ENCODE measurements at places on chromosomes 13 and 19.

GRCh38 chr13:73284081-73284874 lies 225.5 kb downstream of the KLF5 start:
- no peak for DNase-seq

DNA sequence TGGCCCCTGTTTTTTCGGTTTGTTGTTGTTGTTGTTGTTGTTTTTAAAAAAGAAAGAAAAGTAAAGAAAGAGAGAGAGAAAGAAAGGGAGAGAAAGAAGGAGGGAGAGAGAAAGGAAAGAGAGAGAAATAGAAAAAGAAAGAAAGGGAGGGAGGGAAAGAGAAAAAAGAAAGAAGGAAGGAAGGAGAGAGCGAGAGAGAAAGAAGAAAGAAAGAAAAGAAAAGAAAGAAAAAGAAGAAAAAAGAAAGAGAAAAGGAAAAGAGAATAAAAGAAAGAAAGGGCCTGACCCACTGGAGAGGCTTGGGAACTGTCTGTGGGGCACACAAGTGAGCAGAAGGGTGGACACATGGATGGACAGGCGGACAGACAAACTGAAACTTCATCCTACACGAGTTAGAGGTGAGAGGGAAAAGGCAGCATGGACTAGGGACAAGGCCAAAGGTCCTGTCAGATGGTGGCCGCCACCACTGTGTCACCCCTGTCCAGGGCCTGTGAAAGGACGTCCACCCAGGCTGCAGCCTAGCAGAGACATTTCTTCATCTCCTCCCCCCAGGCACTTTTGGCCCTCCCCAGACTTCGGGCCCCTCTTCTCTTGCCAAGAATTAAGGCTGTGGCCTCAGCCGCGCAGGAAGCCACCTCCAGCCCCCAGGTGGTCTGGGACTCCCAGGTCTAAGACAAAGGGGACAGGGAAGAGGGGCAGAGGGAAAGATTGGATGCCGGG lies 9.1 kb upstream of the BCAM start:
- DNase-seq: no peak

- no peak for DNase-seq
These were observed 314.4 kb downstream of the PCDH9 start for GRCh38 chr13:66915596-66916185.

DNA sequence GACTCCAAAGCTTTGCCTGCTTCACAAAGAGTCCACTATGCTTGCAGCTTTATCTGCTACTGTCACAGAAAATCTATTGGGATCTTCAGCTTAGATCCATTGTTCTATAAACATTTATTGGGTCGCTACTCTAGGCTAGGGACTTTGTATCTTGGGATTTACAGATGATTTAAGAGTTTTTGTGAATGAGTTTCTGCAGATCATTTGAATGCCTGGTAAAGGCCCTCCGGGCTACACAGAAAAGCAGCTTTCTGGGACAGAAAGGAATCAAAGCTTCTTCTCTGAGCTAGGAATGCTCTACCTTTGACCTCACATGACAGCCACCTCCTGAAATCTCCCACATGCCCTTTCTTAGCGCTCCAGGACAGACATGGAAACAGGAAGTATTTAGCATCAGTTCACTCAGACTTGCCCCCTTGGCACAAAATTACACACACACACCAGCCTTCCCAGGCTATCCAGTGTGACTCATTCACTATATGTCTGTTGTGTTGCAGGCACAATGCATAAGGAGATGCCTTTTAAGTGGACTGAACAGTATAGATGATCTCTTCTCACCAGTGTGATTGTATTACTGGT lies 492.4 kb downstream of the DACH1 start:
- DNase-seq: no peak

DNA sequence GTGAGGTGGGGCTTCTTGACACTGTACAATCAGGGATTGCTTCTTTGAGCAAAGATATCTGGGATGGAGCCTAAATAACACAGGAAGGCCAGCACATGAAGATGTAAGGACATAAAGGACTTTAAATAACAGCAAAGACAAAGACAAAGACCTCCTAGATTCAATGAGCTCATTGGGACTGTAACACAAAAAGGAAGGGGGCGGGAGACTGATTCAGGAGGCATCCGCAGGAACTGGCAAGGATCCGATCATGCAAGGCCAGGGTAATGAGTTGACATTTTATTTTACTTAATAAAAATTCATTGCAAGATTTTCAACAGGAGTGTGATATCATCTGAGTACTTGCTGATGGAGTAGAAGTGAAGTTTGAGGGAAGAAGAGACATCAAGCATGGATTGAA lies 121.5 kb downstream of the LHFPL6 start:
- no peak for DNase-seq

DNA sequence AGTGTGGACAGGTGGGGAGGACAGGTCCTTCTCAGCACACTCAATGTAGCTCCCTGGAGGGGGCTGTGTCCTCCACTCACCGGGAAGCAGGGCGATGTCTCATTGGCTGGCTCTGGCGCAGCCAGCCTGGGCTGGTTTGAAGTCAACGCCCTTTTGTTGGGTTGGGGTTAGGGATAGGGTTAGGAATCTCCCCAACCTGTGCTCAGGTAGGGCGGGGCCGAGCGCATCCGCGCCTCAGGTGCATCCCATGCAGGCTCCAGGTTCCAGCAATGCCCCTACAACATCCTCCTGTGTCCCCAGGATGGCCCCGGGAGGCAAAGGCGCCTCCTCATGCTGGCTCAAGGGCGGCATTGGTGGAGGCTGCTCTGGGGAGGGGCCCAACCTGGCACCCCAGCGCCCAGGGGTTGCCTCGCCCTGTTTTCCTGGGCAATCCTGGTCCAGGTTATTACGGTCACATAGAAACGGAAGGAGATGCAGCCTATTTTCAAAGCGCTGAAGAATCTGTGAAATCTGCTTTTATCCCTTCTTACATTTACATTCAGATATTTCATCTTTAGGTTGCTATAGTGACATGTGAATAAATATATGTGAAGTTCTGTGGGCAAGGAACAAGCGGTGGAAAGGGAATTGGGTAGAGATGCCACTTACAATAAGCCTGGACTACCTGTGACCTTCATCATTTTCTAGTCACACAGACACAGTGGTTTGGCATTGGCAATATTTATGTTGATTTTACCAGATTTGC lies 74.3 kb downstream of the TM9SF2 start:
- DNase-seq: no peak

GRCh38 chr13:80823472-80823871 lies 482.5 kb upstream of the SPRY2 start:
- no peak for DNase-seq

GRCh38 chr19:49366110-49366509 lies 2.4 kb downstream of the DKKL1 start:
- no peak for DNase-seq

DNA sequence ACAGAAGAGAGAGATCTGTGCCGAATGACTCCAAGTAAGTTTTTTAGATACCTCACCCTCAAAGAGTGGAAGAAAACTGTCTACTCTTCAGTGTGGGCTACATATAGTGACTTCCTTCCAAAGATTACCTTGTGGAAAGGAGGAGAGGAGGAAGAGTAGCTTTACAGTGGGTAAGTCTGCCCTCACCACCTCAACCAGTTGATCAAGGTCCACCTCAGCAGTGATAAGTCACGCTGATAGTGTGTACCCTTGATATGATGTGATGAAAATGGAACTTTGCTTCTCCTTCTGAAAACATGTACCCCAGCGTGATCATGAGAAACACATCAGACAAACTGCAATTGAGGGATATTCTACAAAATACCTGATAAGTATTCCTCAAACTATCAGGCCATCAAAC lies 20.6 kb downstream of the KLF5 start:
- DNase-seq: no peak

DNA sequence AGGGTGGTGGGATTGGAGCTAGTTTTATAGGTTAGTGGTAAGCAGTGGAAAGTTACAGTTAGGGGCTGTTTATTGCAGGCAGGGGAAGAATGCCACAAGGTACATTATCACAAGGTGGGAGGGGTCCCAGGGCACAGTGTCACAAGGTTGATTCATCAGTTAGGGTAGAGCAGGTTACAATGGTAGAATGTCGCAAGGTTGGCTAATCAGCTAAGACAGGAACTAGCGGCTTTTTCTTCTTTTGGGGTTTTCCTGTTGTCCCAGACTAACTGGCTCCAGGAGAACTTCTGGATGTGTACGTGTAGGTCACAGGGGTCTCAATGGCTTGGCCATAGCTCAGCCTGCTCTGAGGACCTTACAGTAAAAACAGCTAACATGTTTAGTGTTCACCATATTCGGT lies 1221.1 kb downstream of the SLITRK1 start:
- no peak for DNase-seq

GRCh38 chr19:13984875-13985741 lies 21.0 kb downstream of the RFX1 start:
- DNase-seq: no peak

- peak; percentile 17 for DNase-seq
These were observed 24.5 kb downstream of the CFAP97D2 start for GRCh38 chr13:114203536-114203935.

- DNase-seq: no peak
These were observed 4.8 kb downstream of the CIB3 start for GRCh38 chr19:16168465-16169081.

DNA sequence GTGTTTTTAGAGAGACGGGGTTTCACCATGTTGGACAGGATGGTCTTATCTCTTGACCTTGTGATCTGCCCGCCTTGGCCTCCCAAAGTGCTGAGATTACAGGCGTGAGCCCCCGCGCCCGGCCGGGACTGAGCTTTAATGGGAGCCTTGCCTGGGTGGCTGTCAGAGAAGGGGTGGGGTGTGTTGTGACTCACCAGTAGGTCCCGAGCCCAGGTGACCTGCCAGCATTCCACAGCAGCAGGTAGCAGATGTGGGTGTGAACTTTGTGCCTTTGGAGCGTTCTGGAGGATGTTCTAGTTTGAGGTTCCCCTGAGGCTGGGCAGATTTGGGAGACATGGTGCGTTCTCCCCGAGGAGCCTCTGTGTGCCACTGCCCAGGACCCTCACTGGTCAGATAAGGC lies 7.1 kb upstream of the EPN1 start:
- no peak for DNase-seq

GRCh38 chr13:97198753-97199152 lies 23.4 kb upstream of the MBNL2 start:
- DNase-seq: no peak

- no peak for DNase-seq
These were observed 11.7 kb upstream of the SULT2A1 start for GRCh38 chr19:47897861-47898260.

DNA sequence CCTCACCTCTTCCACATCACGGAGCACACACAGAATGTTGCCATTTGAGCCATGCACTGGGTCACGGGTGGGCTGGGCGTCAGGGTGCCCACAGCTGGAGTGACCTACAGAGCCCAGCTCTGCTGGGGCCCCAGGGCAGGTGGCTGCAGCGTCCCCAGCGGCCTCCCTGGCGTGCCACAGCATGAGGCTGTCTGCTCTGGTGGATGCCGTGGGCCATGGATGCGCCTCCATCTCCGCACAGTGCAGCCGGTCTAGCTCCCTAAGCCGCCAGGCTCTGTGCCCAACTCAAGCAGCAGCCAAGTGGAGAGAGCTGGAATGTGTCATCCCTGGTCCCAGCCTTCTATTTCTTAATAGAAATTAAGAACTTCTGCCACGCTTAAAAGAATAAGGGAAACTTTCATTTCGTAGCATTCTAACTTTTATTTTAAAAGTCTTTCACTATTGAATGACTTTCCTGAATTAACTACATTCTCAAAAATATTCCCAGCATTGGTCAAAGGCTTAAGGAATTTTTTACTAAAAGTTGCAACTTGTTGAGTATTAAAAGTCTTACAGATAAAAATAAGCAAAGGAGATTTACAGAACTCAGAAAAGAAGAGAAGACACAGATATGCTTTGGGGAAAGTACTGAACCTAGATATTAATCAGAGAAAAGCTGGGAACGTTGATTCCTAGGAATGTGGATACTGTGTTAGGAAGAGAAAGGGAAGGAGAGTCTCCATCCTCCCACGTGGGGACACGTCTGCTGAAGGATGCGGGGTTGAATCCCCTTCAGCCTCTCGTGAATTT lies 59.3 kb downstream of the ATP11A start:
- DNase-seq: no peak

GRCh38 chr13:102658660-102659059 lies 36.2 kb downstream of the METTL21C start:
- DNase-seq: no peak

DNA sequence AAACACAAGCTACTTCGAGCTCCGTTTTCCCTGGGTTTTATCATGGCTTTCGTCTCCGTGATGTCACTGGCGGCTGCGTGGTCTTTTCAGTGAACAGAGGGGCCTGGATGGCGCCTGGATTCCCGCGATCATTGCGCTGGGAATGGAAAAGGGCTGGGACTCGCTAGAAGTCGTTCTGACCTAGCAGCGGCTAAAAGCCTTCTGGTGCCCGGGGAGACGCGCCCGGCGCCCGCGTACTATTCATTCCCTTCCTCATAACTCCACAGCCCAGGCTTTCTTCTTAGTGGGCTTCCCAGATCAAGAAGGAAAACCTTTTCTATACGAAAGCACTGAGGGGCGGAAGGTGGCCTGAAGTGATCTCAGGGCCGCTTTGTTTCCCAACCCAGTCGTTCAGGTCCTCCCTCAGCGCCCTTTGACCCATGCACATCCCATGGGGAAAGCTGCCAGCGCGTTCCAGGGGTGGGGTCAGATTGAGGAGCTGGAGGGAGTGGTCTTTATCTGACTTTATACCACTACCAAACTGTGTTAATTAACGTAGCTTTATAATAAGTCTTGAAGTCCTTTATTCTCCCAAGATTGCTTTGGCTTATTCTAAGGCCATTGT lies 96.6 kb downstream of the ELF1 start:
- DNase-seq: no peak

- peak; percentile 47 for DNase-seq
These were observed 538 bp downstream of the LSM4 start for GRCh38 chr19:18322318-18322758.

DNA sequence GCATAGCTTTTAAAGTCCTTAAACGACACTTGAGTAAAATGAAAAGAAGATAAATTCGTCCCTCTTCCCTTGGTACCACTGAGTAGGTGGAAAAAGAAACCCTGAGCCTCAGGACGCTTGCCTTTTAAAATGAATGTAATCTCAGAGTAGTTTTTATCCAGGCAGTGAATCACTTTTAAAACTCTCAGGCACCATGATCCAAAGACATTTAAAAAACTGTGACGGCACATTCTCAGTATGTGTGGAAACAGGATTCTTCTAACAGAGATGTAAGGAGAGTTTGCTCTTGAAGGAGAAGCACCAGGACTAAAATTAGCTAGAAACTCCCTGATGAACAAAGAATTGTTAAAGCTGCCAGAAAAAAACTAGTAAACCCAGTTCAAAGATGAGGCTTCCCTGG lies 105.7 kb upstream of the SLC15A1 start:
- DNase-seq: no peak

- DNase-seq: no peak
These were observed 18.3 kb downstream of the C19orf44 start for GRCh38 chr19:16514383-16515019.

- no peak for DNase-seq
These were observed 559.0 kb downstream of the PCDH17 start for GRCh38 chr13:58190577-58190976.

DNA sequence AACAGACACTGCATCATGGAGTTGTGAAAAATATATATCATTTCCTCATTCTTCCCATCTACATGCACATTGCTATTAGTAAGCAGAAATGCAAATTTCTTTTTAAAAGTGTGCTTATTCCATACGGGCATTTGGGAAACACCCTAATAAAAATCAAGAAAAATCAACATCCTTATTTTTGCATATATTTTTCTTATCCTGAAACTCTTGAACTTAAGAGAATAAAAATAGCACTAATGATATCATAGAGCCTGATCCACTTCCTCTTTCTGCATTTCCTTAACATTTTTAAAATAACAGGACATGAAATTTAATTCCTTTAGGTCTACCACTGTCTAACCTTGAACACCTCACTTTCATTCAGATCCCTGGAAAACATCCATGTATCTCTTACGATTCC lies 123.3 kb downstream of the VWA8 start:
- no peak for DNase-seq

- no peak for DNase-seq
These were observed 71.5 kb downstream of the ZAR1L start for GRCh38 chr13:32243695-32244094.

All from stimulated activated CD4-positive, alpha-beta T cell treated with anti-CD3 and anti-CD28 coated beads, Interleukin-4, amount 100 ng/mL, for 4 hours (primary cell).